ENCODE measurements at places on chromosomes 6 and 20.

DNA sequence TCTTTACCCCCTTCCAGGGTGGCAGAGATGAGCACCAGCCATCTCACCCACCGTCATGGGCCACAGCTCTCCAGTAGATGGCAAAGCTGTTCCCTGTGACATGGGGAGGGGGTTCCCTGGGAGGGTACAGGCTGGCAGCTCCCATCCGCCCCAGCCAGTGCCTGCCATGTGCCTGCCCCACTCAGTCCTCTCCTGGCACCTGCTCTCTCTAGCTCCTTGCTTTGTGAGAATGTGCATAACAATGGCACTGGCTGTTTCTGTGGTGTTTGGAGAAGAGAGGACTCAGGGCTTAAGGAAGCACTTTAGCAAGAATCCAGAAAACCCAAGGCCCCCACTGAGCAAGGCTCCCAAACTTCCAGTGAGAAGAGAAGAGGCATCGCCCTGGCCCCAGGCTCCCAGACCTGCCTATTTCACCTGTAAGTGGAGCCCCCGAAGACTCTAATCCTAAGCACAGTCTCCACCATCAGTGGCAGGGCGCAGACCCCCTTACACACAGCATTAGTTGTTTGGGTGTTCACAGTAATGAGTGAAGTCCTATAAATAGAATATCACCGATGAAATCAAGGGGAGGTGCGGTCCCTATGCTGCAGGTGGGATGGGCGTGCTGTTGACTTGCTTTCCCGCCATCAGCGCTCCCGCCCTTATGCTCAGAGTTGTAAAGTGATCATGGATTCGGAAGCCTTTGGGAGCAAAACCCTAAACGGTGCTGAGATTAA, 110.2 kb downstream of the AGPAT4 start:
- H3K36me3 ChIP-seq: no peaks in the 10 kb centered on the region
- H3K4me3 ChIP-seq: no peak overlapping the region
- no peaks in the 10 kb centered on the region for H3K27me3 ChIP-seq

- DNase-seq: no peak
- no peak overlapping the region for H3K27ac ChIP-seq
- no peak overlapping the region for H3K4me3 ChIP-seq
- no peaks in the 10 kb centered on the region for H3K36me3 ChIP-seq
- no peaks in the 10 kb centered on the region for H3K4me1 ChIP-seq
- H3K27me3 ChIP-seq: no peaks in the 10 kb centered on the region
Measured at GRCh38 chr6:161067749-161068148, 76.2 kb downstream of the MAP3K4 start.

GRCh38 chr6:69974193-69974592, 107.8 kb downstream of the COL19A1 start:
- H3K27me3 ChIP-seq: no peaks in the 10 kb centered on the region
- no peaks in the 10 kb centered on the region for H3K36me3 ChIP-seq
- H3K27ac ChIP-seq: no peak overlapping the region

- no peak overlapping the region for H3K4me3 ChIP-seq
- no peak for DNase-seq
- H3K27ac ChIP-seq: no peak overlapping the region
- H3K36me3 ChIP-seq: no peaks in the 10 kb centered on the region
- no peaks in the 10 kb centered on the region for H3K4me1 ChIP-seq
- H3K27me3 ChIP-seq: no peaks in the 10 kb centered on the region
Measured at GRCh38 chr6:43901733-43902230, 131.8 kb downstream of the VEGFA start.

- DNase-seq: no peak
- no peak overlapping the region for H3K4me3 ChIP-seq
- no peaks in the 10 kb centered on the region for H3K27me3 ChIP-seq
Measured at GRCh38 chr20:52049001-52049731, 142.4 kb downstream of the ZFP64 start.

GRCh38 chr20:48689388-48689787, 138.4 kb downstream of the PREX1 start:
- H3K27me3 ChIP-seq: no peaks in the 10 kb centered on the region
- no peak overlapping the region for H3K4me3 ChIP-seq
- peaks cover 21% of the 10 kb centered on the region for H3K4me1 ChIP-seq
- no peaks in the 10 kb centered on the region for H3K36me3 ChIP-seq
- no peak for DNase-seq

GRCh38 chr20:35319871-35320197, 27.6 kb upstream of the FAM83C start:
- H3K27me3 ChIP-seq: no peaks in the 10 kb centered on the region
- H3K36me3 ChIP-seq: no peaks in the 10 kb centered on the region
- H3K4me1 ChIP-seq: peaks cover 4% of the 10 kb centered on the region
- no peak overlapping the region for H3K4me3 ChIP-seq
- DNase-seq: no peak

- no peak overlapping the region for H3K27ac ChIP-seq
- no peak overlapping the region for H3K4me3 ChIP-seq
- no peaks in the 10 kb centered on the region for H3K36me3 ChIP-seq
- no peaks in the 10 kb centered on the region for H3K27me3 ChIP-seq
- DNase-seq: no peak
Measured at GRCh38 chr6:124254941-124255685, 451.4 kb downstream of the NKAIN2 start.

GRCh38 chr6:89216411-89216810, 747 bp downstream of the GABRR1 start:
- no peak overlapping the region for H3K27ac ChIP-seq
- no peaks in the 10 kb centered on the region for H3K36me3 ChIP-seq
- H3K4me1 ChIP-seq: no peaks in the 10 kb centered on the region
- H3K27me3 ChIP-seq: no peaks in the 10 kb centered on the region

GRCh38 chr6:120945905-120946594, 388.2 kb downstream of the TBC1D32 start:
- no peak overlapping the region for H3K27ac ChIP-seq
- H3K4me3 ChIP-seq: no peak overlapping the region
- DNase-seq: no peak

DNA sequence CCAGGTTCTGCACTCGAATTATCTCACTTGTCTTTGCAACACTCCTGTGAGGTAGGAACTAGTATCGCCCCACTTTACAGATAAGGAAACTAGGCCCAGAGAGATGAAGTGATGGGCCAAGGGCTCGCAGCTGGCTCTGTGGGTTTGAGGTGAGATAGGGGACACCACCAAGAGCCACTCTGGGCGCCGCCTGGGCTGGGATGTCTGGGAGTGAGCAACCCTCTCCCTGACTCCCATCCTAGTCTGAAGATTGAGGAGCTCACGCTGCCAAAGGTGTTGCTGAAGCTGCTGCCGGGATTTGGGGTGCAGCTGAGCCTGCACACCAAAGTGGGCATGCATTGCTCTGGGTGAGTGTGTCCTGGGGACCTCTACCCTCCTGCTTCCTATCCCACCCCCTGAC, 5.4 kb downstream of the BPIFB3 start:
- H3K36me3 ChIP-seq: no peaks in the 10 kb centered on the region
- no peak overlapping the region for H3K4me3 ChIP-seq

DNA sequence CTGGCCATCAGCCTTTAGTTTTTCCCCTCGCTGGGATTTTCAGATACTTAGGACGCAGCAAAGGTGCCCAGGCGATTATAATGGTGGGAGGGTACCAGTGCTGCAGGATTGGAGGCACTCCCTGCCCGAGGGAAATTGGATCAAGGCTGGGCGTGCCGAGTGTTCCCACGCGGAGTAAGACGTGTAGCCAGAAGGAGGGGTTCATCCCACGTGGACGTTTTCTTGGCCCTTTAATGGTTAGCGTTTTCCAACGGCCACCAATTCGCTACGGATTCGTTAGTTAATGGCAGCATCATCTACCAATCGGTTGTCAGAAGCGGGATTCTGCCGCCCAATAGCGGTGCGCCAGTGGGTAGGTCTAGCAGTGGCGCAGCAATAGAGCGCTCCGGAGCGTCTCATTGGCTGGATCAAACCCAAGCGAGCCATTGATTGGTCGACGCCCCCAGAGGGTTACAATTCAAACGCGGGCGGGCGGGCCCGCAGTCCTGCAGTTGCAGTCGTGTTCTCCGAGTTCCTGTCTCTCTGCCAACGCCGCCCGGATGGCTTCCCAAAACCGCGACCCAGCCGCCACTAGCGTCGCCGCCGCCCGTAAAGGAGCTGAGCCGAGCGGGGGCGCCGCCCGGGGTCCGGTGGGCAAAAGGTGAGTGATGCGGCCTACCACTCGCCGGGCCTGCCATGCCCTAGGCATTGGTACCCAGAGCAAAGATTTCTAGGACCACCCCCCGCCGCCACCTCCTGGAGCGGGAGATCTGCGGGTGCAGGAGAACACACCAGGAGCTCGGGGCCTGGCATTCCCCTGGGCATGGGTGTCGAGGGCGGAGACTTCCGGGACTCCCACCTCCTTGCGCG, at the start of gene UBE2C:
UBE2C (plus strand) TSS at position 488 of the 849 bp plus-strand sequence; CDS start at position 540, 52 bp downstream.
- peak; percentile 98 for DNase-seq
- H3K27ac ChIP-seq: no peak within 1 kb of the TSS
- H3K36me3 ChIP-seq: peaks cover 19% of the 10 kb centered on the region
- H3K4me3 ChIP-seq: peak within 1 kb of the TSS; percentile 70

- DNase-seq: no peak
- H3K4me3 ChIP-seq: no peak overlapping the region
- H3K27me3 ChIP-seq: no peaks in the 10 kb centered on the region
Measured at GRCh38 chr6:158085261-158086053, 82.6 kb downstream of the SERAC1 start.

DNA sequence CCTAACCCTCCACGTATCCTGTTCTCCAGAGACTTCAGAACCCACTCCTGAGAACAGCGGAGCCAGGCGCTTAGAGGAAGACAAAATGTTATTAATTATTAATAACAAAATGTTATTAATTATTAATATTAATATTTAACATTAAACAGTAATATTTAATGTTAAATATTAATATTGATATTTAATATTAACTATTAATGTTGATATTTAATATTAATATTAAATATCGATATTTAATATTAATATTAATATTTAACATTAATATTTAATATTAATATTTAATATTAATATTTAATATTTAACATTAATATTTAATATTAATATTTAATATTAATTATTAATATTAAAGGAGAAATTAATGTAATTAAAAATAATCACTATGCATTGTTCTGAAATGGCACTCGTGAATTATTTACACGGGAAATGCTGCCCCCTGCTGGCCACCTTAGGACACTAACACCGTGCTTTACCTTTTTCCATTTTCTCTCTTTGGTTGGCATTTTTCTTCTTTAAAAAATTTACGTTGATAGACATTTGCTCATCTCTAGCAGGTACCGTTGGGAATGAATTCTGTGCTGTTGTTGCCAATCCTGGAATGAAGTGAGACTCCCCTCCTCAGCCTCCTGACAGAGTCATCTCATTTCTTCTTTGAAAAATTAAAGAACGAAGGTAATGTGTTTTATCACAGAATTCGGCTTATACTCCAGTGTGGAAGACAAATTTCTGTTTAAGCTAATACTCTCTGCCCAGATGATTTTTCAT, 7.5 kb upstream of the GGTLC1 start:
- no peaks in the 10 kb centered on the region for H3K4me1 ChIP-seq
- no peak overlapping the region for H3K4me3 ChIP-seq

- H3K4me3 ChIP-seq: no peak overlapping the region
- H3K27ac ChIP-seq: no peak overlapping the region
- no peaks in the 10 kb centered on the region for H3K36me3 ChIP-seq
- no peak for DNase-seq
Measured at GRCh38 chr6:84596488-84596887, 167.9 kb downstream of the TBX18 start.

DNA sequence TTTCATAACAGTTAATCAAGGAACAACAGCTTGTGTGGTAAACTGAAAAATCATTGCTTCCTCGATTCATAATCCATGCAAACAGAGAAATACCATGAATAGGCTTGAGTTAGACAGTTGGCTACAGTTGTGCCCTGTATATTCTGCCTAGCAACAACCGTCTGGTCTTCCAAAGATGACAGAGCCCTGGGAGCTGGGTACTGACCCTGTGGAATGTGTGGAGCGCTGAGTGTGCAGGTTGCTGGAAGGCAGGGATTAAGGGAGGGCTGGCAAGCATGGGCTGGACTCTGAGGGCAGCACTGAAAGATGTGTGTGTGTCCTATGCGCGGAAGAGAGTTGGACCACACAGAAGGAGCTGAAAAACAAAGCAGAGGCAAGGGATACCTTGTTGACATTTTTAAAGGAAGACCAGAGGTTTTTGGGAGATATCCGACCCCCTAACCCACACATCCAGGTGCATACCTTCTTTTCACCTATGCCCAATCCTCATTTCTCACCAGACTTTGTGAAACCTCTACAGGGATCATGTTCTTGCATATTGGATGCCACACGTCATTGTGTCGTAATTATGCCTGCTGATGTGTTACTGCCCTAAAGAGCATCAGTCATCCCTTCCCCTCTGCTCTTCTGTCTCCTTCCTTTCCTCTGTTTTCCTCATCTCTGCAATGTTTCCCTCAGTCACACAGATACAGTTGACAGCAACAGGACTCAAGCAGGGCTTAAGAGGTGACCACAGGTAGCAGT, 58.2 kb upstream of the VGLL2 start:
- DNase-seq: no peak
- H3K4me3 ChIP-seq: no peak overlapping the region
- no peak overlapping the region for H3K27ac ChIP-seq
- H3K36me3 ChIP-seq: no peaks in the 10 kb centered on the region
- H3K4me1 ChIP-seq: no peaks in the 10 kb centered on the region

DNA sequence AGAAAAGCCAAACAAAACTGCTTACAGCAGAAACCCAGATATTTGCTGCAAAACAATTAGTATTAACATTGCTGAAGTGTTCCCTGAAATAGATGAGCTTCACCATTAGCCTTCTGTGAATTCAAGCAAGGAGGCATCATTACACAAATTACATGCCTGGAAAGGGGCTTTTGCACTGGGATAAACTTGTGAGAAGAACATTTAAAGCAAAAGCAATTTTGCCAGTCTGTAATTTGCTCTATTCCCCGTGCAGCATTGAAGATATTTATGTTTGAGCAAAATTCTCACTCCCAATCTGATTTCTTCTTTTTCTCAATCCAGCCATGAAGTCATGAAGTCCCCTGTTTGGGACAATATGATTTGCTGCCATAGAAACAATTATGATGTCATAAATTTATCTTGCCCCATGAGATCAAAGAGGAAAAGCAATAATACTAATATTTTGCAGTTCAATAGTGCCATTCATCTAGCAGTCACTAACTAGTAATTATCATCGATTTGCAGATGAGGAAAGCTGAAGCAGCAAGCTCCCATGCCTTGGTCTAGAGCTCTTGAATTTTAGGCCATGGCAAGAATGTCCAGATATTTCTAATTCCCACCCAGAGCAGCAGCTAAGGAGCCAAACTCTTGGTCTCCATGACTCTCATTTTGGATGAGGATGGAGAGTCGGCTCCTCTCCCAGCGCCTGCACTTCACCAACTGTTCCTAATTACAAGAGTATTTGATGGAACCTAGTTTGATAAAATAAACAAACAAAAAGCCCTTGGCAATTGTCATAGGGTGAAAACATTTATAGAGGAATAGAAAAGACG, 49.5 kb upstream of the CCN6 start:
- no peaks in the 10 kb centered on the region for H3K36me3 ChIP-seq
- no peak overlapping the region for H3K27ac ChIP-seq
- no peak overlapping the region for H3K4me3 ChIP-seq
- no peak for DNase-seq

- no peak overlapping the region for H3K27ac ChIP-seq
- DNase-seq: no peak
- no peaks in the 10 kb centered on the region for H3K27me3 ChIP-seq
- no peak overlapping the region for H3K4me3 ChIP-seq
Measured at GRCh38 chr6:83461438-83461837, 30.6 kb upstream of the ME1 start.
